ENCODE measurements at places on chromosomes 2 and 18.

DNA sequence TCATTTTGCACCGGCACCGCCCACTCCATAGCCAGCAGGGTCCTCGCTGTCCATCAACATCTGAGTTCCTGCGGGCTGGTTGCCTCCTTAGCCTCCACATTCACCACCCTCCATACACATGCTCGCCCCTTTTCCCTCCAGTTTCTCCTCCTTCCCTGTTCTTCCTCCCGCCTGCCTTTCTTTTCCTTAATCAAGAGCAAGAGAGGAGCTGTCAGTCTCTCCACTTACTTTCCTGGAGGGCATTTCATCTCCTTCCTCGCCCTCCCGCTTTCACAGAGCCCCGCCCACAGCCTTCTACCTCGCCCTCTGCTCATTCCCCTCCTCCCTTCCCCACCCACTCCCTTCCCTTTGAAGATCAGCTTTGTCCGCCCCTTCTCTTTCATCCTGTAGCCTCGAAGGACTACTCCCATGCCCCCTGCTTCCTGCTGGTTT, 13.8 kb upstream of the ZBTB7C start:
- DNase-seq: no peak

DNA sequence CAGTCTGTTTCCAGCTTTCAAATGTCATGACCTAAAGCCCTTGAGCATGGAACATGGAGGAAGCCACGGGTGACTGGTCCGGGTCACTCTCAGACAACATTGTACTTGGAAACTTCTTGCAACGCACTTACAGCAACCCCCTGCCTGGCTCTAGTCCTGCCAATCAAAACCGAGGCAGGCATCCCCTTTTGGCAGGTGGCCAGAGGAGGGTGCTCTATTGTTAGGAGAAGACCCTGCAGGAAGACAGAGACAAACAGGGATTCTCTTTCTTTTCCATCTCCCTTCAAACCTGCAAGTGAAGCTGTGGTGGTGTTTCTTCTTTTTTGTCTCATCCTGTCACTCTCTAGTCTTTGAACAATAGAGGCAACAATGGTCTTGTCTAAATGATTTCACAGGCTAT, 667.2 kb downstream of the ZEB2 start:
- DNase-seq: no peak

- DNase-seq: no peak
Measured at GRCh38 chr2:26941486-26941885, 29.0 kb upstream of the MAPRE3 start.

- DNase-seq: no peak
Measured at GRCh38 chr2:97951155-97951680, 44.5 kb downstream of the TMEM131 start.

DNA sequence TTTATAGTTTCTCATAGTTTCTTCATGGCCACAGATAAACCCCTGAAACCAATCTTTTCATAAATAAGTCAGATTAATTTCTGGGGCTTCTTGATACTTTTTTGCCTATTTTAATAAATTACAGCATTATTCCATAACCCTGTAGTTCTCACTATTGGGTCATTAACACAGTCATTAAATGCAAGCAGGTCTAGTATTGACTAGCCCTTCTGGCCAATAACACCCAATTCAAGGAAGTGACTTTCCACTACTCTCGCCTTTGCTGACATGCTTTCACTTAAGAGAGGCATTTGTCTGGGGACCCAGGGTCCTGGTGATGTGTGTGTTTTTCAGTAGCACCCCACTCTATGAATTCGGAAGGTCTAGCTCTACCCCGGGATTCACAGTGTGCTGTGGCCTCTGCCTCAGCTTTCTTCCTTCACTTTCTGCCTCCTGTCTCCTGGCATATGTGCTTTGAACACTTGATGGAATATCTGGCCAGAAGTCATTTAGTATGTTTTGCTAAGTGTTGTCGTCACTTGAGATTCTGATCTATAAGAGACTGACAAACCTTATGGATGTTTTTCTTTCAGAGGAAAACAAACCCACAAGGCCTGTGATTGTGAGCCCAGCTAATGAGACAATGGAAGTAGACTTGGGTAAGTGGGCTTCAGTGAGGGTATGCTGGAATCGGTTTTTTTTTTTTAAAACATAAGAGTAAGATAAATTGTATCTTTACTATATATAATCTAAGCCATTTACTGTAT, 18.6 kb upstream of the IL1RL2 start:
- DNase-seq: no peak

DNA sequence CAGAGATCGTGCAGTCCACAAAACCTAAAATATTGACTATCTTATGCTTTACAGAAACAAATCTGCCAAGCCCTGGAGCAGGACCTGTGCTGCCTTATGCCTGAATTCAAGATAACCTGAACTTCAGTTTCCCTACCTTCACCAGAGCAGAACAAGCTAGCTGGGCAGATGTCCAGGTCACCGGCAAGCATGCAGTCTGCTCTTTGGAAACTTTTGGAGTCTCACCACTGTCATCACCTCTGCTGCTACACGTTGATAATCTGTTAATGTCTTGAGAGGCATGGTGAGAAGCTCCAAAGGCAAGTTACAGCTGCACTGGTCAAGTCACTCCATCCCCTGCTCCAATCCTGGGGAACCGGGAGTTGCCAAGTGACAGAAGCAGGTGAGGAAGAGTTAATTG, 354.2 kb downstream of the RBM43 start:
- no peak for DNase-seq

GRCh38 chr2:170503971-170504809, 210.9 kb upstream of the SP5 start:
- DNase-seq: no peak

DNA sequence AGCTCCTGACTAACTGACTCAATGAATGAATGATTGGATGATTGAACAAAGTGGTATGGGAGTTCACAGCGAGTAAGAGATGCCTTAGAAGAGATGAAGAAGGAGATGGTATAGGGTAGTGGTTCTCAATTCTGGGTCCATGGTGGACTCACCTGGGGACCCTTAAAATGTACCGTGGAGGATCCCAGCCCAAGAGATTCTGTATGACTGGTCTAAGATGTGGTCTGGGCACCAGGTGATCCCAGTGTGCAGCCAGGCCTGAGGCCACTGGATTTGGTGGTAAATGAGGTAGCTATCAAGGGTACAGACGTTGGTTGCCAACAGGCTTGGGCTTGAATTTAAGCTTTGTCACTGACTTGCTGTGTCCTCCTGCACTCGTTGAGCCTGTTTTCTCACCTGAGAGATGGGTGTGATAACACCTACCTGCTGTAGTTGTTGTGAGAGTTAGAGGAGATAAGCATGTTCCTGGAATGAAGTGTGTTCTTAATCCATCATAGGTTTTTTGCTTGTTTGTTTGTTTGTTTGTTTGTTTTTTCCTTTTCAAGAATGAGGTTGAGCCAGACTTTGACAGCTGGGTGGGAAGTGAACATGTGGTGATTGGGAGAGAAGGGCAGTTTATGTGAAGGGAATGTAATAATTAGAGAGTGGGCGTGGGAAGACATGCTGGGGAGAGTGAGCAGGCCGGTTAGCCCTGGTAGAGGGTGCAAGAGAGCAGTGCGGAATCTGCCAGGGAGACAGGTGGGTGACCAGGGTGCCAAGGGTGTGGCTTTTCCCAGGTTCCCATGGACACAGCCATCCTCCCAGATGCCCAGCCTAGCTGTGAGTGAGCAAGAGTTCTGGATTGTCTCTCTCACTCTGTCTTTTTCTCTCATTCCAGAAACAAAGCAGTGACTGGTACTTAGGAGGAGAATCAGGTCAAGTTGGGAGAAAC, 31.4 kb upstream of the IL1B start:
- no peak for DNase-seq

GRCh38 chr2:161992531-161992930, 81.5 kb downstream of the DPP4 start:
- no peak for DNase-seq

GRCh38 chr18:10322004-10322403, 132.4 kb upstream of the APCDD1 start:
- DNase-seq: no peak

DNA sequence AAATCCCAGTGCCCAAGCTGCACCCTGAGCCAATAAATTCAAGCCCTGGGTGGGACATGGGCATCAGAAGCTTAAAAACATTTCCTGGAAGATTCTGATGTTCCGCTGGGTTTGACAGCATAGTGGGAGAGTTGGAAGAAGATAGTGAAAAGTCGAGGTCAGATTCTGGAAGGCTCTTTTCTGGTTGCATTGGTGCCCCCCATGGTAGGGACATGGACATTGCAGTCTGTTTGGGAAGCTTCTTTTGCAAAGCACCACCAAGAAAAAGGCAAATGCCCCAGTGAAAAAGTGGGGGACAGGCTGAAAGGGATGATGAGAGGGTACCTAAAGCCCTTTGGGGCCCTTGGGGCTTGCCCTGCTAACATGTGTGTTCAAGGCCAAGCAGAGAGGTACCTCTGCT, 21.0 kb downstream of the MERTK start:
- DNase-seq: no peak

DNA sequence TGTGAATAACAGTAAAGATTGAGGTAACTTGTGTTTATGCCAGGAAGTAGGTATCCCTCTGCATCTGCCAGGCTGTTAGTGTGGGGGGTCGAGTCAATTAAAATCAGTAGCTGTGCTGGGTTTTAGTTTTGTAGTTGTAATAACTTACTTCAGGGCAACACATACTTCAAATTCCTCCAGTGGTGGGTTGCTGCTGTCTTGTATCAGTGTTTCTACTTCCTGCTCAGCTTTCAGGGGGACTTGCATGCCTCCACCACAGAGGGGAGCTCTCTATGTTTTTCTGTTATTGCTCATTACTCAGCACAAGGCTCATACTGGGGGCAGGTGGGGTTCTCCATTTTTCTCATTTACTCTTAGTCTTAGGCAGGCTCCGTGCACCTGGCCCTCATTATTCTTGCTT, 136.8 kb downstream of the CAPN13 start:
- no peak for DNase-seq

- DNase-seq: no peak
Measured at GRCh38 chr2:226993171-226993570, 157.3 kb downstream of the RHBDD1 start.

GRCh38 chr18:78293540-78293939, 686.1 kb upstream of the SALL3 start:
- no peak for DNase-seq

GRCh38 chr2:193695367-193695766, 1500.6 kb upstream of the TMEFF2 start:
- no peak for DNase-seq

DNA sequence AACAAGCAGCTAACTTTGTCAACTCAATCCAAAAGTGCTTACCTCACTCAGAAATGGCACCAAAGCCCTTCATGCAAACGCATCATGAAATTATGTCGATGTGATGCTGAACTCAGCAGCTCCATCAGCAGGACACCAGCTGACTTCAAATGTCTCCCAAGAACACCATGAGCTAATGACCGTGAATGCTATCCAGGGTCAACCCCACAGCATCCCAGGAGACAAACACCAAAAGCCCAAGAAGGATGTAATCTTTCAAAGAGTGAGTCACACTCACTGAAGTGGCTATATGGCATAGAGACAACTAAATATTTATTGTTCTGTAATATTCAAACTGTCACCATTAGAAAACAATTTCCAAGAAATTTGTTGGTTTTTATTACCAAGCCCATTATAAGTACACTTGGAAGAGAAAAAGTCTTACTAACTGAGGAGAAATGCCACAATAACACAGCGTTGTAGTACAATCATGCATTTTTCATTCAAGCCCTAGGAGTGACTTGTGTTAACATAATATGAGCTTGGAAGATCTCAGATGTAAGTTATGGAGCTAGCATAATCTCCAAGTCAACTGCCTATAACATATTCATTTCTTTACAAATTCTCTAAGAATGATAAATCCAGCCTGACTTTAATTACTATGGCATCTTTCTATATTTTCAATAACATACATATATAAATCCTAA, 165.0 kb upstream of the CCDC68 start:
- no peak for DNase-seq

- no peak for DNase-seq
Measured at GRCh38 chr2:190909680-190910079, 29.1 kb downstream of the GLS start.

- DNase-seq: no peak
Measured at GRCh38 chr2:197293252-197294007, 17.1 kb downstream of the ANKRD44 start.

- DNase-seq: peak; percentile 32
Measured at GRCh38 chr2:9897331-9897737, 54.1 kb downstream of the TAF1B start.

- no peak for DNase-seq
Measured at GRCh38 chr2:44250376-44250775, 24.9 kb upstream of the SLC3A1 start.

GRCh38 chr2:26189123-26189522, 16.2 kb downstream of the GAREM2 start:
- no peak for DNase-seq

GRCh38 chr18:45173799-45174519, 441.3 kb upstream of the SLC14A2 start:
- no peak for DNase-seq
